ENCODE measurements at places on chromosomes 7 and 10. TPM values are rescaled to one million over a fixed set of nuclear protein-coding genes. Genes with fewer than 3 reads are reported as not detected.
A peak's percentile ranks its signal among the peaks of the same experiment; 100 is the strongest.

DNA sequence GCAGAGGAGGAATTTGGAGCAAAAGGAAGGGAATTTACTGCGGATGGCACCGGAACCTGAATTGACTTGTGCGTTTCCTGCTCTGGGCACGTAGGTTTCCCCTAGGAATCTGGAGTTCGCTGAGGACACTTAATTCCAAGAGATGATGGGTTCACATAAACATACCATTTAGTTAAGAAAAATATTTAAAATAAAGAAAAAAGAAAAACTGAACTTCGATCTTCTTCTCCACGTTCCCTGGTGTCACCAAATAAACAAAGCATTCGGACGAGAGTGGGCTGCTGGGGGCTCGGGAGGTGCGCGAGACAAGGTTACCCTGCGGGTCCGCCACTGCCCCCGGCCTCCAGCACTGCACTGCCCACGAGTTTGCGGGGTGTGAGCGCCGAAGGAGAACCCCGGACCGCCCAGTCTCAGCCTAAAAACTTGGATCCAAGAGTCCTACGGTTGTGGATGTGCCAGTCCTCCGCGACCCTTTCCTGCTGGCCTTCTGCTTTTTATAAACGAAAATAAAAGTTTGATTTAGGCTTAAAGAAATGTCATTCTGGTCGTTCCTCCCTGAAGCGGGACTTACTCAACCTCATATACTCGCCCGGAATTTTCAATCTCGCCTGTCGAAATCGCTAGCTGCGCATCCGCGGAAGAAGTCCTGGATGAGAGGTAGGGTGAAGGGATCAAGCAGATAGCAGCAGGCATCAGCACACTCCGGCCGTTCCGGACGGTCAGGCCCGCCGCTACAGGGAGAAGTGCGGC lies 30.3 kb downstream of the SKIDA1 start:
- no peak for DNase-seq

DNA sequence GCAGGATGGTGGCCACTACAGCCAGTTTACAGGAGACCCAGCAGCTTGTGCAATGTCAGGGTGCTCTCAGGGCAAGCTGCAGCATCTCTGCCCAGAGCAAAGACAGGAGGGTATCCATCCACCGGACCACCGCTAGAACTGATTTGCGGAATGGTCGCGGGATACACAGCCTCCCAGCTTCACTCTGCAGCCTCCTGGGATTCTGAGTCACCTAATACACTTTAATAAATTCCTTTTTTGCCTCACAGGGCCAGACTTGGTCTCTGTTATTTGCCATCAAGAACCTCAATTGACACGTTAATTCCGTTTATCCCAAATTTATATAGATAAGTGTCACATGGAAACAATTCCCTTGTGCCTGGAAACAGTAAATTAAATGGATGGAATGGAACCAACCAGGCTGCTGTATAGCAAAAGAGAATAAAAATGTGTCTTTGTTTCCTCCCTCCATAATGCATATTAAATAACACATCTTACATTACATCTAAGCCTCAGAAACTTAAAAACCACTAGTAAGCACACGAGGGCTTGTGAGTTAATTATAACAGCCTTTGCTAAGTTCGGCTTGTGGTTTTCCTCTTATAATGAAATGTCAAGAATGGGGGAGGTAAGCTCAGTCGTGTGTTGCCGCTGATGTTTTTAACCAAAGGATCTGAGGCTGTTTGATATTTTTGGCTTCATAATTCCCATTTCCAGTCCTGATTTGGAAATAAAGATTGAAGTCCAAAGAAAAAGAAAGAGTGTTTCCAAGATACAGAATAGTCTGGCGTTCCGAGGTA lies 52.1 kb downstream of the ADRB1 start:
- DNase-seq: no peak

DNA sequence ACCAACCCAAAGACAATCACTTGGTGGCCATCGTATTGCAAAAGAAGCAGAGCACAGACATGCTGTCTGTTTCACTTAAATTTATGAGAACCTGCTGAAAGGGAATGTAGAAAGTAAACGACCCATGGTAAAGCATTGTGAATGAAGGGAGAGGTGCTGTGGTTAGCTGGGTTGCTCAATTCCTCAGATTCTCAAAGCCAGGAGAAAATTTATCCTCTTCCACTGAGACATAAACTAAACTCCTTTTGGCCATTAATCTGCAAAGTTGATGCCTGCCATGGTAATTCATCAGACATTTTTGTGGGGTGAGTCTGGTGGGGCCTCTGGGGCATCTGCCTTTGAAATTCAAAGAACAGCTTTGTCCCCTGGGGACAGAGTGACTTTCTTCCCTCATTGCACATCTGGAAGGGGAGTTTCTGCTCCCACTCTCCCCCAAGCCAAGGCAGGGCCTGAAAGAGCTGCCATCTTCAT lies 951.0 kb downstream of the LRMDA start:
- peak; percentile 26 for DNase-seq

GRCh38 chr10:22230158-22230833 lies 12.5 kb upstream of the EBLN1 start:
- peak; percentile 87 for DNase-seq

GRCh38 chr7:54814401-54814800 lies 55.4 kb upstream of the SEC61G start:
- no peak for DNase-seq

DNA sequence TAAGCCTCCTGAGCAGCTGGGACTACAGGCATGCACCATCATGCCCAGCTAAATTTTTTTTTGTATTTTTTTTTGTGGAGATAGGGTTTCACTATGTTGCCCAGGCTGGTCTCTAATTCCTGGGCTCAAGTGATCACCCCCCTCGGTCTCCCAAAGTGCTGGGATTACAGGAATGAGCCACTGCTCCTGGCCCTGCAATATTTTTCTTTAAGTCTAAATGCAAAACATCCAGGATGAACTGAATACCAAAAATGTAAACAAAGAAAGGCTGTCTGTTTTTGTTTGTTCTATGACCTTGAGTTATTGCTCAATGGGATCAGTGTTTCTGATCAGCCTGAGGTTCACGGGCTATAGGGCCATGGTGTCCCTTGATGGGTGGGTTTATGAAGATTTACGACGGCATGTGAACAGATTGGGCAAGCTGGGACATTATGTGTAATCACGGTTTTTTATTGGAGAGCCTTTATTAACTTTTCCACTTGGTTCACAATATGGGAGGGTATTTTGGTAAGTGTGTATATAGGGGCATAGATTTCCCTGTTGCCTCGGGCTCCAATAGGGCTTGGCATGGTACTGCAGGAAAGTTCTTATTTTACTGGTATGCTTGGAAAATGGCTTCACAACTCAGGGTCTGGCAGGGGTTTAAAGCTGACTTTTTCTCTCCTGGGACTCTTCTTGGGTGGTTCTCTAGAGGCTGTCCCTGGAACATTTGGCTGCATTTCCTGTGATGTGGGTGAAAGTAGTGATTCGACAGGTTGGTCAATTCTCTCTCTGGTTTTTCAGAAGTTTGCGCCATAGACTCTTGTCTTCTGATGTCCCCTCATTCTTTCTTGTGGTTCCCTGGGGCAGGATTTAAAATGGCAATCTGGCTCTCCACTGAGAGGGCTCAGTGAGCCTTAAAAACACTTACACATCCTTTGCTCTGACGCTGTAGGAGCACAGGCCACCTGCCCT lies 41.6 kb downstream of the MRPS33 start:
- no peak for DNase-seq

GALNT17 gene
- polyA plus RNA-seq: 3.5 TPM

EN2 gene
- polyA plus RNA-seq: 0.29 TPM

LEP gene
- 0.40 TPM for polyA plus RNA-seq

SPDYE6 gene
- polyA plus RNA-seq: 1.7 TPM

ADAM22 gene
- polyA plus RNA-seq: 12.1 TPM

PKD2L1 gene
- polyA plus RNA-seq: 0.11 TPM
